DND-41 (cell line): ENCODE measurements at places on chromosomes 6 and 20.

- no peak for DNase-seq
Measured at GRCh38 chr20:2178318-2179232, 76.9 kb downstream of the STK35 start.

DNA sequence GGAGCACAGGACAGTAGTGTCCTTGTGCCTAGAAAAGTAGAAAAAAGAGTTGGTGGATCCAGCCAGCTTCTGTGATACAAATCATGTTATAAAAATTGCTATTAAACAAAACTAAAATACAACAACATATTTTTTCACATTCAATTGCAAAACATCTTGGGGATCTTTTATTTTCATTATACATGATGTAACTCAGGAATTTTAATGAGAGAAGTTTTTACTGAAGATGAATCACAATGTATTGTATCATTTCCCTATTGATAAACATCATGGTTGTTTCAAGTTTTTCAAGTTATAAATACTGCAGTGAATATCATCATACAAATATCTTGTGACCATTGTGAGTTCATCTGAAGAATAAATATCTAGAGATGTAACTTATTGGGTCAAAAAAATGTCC is 608.0 kb downstream of the PHF3 start:
- DNase-seq: no peak

GRCh38 chr6:192313-192664 is 100.0 kb upstream of the DUSP22 start:
- DNase-seq: no peak

GRCh38 chr20:1894951-1895673 is at the start of gene SIRPA:
SIRPA (plus strand) TSS chr20:1895407; CDS start chr20:1895448, 41 bp downstream.
- DNase-seq: peak; percentile 39

GRCh38 chr6:20534295-20535262 is at the start of gene CDKAL1:
CDKAL1 (plus strand) TSS chr6:20534457; CDS start chr6:20546351, 11,894 bp downstream.
- DNase-seq: peak; percentile 92
